Stimulated activated CD8-positive, alpha-beta memory T cell treated with anti-CD3 and anti-CD28 coated beads, Interleukin-4, amount 100 ng/mL, for 24 hours (primary cell): ENCODE measurements at places on chromosomes 12 and 14.

DNA sequence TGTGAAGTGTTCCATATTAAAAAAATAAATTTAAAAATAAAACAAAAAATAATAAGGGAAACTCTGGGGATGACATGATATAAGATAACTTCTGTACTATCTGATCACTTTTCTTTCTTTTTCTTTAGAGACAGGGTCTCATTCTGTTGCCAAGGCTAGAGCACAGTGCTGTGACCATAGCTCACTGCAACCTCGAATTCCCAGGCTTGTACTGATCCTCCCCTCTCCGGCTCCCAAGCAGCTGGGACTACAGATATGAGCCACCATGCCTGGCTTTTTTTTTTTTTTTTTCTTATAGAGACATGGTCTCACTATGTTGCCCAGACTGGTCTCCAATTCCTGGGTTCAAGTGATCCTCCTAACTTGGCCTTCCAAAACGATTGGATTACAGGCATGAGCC lies 10.4 kb upstream of the MIPOL1 start:
- no peak for DNase-seq

GRCh38 chr14:93207468-93208308 lies 632 bp downstream of the UBR7 start:
- DNase-seq = no peak

GRCh38 chr14:76917158-76917596 lies 91.0 kb downstream of the LRRC74A start:
- DNase-seq = no peak

DNA sequence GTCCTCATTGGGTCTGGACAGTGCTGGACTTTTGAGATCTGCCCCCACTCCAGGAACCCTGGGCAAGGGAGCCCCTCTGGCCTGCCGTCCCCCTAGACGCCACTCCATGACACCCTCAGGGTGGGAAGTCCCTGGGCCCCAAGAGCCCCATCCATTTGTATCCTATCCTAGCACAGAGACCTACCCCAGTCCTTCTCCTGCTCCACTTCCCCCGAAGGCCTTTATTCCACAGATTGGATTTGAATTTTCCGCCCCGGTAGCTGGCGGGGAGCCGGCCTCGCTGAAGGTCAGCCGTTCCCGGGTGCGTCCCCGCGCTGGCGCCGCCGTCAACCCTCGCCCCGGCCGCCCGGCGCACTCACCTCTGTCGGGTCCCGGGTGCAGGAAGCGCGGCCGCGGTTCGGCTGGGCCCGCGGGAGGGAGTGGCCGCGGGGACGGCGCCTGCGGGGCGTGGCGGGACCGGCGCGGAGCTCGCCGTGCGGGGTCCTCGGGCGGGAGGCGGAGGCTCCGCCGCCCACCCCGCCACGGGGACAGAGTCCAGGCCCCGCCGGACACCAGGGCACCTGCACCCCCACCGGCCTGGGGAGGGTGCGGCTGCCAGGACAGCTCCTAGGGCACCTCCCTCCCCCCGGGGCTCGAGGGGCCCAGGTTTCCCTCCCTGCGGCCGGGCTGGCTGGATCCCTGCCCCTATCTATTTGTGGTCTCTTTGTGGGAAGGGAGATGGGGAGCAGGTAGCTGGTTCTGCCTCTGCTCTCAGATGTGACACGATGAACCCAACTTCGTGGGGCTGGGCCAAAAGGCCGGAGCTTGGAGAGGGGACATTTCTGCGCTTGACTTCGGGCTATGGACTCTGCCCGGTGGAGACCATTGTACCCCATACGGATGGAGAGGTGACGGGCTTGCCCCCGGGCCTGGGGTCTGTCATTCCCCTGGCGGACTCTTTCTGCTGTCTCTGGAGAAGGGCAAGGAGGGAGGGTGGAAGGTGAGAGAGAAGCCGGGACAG lies 19.9 kb upstream of the GPR68 start:
- no peak for DNase-seq

DNA sequence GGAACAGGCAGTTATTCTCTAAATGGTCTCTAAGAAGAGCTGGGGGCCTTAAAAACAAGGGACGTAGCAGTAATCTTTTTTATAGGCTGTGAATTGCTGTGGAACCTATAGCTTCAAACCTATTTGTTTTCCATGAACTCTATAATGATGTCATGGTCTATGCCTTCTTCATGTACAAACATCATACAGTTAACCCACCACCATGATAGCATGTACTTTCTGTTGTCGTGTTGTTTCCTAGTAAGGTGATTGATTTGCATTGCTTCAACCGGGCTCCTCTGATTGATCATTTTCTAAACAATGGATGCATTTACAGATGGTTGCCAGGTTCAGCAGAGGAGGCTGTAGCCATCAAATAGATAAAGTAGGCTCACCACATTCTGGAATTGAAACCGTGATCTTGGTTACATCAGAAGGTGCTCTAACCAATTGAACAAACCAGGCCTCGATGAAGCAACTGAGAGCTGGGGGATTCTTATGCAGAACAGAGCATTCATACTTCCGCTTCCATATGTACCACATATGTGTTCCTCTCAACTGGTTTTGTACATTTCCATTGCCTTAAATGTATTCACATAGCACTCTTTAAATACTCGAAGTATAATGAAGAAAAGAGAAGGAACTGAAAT lies 25.6 kb upstream of the PCNX1 start:
- no peak for DNase-seq

DNA sequence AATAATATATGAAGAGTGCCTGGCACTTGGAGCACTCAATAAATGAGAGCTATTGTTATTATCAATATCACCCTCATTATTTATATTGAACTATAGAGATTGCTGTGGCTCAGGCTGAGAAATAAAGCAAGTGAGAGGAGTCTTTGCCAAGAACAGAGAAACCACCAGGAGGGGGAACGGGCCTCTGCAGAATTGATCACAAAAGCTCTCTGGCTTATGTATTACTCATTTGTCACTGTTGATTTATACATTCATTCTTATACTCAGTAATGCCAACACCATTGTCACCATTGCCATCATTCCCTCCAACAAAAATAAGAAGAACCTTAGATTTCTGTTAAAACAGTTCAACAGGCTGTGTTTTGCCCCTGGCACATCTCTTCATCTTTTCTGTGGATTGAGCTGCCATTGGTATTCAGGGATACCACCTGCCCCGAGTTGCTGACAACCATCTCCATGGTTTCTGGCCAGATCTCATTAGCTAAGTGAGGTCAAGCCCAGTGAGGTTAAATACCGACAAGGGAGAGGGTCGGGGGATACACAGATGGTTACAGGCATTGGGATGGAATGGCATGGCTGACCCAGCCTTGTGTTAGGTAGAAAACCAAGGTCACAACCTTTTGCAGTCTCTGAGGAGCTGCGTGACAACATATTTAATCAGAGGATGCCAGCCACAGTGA lies 21.8 kb upstream of the PCNX1 start:
- no peak for DNase-seq

DNA sequence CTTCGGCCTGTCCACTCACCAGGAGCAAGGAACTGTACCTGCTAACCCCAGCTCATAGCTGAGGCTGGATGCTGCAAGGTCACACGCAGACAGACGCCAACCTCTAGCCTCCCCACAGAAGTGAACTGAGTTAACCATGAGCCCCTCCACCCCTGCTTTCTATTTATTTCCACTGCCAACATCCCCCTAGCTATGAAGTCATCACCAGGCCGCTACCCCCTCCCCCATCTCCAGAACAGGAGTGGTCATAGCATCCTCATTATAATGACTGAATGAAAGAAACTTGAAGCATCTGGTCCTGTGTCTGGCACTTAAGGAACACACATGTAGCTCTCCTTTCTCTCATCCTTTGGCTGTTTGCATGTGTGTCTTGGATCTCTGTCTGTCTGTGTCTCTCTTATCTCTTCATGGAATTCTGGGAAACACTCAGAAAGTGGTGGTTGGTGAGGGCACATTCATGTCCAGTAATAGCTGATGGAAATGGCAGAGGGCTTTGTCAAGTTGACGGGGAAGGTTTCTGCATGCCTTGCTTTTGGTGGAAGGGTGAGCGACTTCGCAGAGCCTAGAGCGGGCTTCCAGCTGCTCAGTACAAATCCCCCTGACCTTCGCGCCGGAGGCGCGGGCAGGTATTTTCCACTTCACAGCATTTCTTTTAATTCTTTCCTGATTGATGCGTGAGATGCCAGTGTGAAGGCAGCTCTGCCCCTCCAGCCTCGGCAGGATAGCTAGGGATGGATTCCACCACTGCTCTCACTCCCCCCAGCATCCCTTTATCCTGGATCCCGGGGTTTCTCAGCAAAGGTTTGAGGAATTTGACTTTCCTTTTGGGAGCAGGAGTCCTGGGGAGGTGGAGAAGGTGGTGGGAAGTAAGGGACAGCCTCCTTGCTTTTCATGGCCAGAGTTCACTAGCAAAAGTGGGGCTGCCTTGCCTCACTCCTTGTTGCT lies 198.2 kb downstream of the CHST11 start:
- DNase-seq = no peak

GRCh38 chr12:25056011-25056410 lies 107.1 kb upstream of the BCAT1 start:
- DNase-seq = no peak

DNA sequence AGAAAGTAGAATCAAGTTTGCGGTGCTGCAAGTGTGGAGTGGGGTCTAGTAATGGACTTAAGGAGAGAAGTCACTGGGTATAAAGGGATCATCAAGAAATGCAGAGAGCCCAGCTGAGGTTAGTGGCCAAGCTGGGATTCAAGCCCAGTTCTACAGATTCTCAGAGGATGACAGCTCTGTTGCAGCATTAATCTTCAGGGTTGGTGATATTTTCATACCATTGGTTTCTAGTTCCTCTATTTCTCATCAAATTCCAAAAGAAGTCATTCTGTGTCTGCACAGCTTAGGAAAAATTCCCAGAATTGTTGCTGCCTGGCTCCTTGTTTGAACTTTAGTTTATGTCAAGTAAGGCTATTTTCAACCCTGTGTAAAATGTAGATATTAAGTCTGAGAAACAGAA lies 169.5 kb upstream of the NTF3 start:
- DNase-seq = no peak

DNA sequence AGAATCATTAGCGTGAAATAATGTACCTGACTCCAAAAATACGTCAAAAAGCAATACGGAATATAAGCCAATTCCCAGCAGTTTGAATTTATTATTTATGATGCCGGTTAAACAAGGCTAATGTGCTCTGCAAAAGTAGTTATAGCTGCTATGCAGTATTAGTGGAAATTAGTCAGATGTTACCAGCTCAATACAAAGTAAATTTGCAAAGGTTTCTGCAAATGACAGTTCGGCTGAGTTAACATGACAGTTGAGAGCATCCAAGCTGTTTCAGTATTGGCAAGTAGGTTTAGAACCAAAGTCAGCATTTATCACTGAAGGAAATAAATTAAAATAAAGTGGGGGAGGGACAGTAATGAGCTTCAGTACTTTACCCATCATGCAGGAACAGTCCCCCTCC lies 1665.8 kb upstream of the FLRT2 start:
- no peak for DNase-seq

DNA sequence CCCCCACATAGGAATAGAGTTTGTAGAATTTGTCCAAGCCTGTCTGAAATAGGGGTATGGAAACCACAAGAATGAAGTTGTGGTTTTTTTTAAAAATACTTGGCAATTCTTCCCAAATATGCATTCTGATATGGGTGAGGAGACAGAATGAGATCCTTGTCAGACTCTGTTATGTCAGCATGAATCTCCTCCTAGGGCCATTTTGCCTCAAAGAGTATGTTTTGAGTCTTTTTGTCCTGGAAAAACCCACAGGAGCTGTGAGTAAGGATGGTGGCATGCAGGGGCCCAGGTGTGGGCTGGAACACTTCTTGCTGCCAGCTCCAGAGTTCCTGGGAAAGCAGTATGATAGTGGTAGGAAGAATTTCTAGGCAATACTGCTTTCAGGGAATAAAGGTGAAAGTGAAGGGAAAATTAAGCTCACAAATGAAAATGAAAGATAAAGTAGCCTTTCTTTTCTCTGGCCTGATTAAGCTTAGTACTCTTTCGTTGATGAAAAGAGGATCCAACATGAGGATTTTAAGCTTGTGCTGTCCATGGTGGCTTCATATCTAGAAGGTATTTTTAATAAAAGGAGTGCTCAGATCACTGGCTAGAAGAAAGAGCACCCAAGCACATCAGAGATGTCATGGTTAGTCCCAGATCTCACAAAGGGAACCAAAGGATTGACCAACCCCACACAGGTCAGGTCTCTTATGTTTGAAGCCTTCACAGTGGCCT lies 130.8 kb downstream of the LLPH start:
- DNase-seq = no peak

DNA sequence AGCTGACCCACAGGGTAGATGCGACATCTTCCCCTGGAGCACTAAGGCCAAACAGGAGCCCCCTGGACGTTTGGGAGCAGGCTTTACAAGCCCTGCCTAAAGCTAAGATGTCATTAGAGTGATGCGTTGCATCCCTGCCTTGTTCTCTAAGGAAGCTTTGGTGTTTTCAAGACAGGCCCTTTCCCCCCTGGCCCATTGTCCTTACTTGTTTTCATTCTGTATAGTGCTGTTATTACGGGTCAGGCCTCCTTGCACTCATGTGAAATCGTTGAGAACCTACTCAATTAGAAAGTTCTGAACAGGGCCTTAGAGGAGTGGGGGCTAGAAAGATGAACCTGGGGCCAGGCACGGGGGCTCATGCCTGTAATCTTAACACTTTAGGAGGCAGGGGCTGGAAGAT lies 1.7 kb upstream of the PRKCH start:
- no peak for DNase-seq

- DNase-seq = no peak
Observed at GRCh38 chr14:22232933-22233332, 356.1 kb downstream of the DAD1 start.

DNA sequence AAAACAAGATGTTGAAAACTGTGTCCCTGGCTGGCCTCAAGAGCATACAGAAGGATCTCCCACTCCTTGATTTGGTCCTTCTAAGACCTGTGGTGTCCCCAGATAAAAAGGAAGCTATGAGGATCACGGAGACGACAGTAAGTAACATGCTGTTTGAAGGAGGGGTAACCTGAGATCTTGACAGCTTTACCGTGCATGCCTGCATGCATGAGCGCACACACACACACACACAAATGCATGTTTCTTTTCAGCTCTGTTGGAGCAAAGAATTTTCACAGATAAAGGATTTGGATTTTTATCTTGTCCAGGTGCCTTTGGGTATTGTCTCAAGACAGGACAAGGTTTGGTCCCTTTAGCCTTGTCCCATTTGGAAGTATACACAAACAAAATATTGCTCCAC lies 411.6 kb upstream of the CCDC196 start:
- no peak for DNase-seq

DNA sequence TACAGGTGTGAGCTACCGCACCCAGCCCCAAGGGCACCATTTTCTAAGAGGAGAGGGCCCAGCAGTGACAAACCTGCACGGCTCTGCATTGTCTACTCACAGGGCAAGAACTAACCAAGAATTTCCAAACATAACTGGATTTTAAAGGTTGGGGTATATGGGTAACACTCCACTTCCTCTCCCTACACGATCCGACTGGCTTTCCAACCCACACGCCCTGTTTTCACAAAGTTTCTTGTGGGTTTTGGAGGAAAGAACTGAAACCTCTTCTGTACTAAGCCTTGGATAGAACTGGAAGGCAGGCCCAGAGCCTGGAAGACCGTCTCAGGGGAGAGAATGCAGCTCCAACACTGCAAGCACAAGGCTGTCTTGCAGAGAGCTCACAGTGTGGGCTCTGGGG lies 24.9 kb downstream of the SNRNP35 start:
- DNase-seq = no peak
